ENCODE measurements at places on chromosomes 2 and 18.
A peak's percentile ranks its signal among the peaks of the same experiment; 100 is the strongest.

- no peak for DNase-seq
Observed at GRCh38 chr2:62143696-62144095, 52.2 kb upstream of the B3GNT2 start.

GRCh38 chr18:58113337-58113736, 69.3 kb downstream of the NEDD4L start:
- DNase-seq: no peak

GRCh38 chr2:235045336-235045972, 93.6 kb downstream of the SH3BP4 start:
- DNase-seq: no peak

DNA sequence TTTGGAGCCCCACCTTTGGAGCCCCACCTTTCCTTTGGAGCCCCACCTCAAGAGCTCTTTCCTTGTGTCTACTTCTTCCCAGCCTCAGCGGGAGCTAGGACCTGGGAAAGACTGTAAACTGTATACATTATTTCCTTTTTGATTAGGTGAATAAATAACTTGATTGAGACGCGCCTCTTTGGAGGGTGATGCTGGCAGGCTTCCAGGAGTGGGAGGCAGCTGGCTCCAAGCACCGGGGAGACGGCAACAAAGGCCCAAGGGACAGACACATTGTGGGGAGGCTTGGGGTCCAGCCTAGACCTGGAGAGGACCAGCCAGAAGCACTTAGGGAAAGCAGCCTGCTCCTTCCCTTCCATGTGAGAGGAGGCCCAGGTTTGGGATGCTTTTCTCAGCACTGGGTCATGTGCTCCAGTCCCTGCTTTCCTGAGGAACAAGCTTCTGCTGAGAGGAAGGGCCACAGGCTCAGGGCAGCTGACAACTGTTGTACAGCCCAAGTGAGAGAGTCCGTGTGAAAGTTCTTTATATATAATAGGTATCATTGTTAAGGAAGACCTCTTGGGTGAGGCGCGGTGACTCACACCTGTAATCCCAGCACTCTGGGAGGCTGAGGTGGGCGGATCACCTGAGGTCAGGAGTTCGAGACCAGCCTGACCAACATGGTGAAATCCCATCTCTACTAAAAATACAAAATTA, 297.2 kb upstream of the SLC14A2 start:
- DNase-seq: peak; percentile 52

DNA sequence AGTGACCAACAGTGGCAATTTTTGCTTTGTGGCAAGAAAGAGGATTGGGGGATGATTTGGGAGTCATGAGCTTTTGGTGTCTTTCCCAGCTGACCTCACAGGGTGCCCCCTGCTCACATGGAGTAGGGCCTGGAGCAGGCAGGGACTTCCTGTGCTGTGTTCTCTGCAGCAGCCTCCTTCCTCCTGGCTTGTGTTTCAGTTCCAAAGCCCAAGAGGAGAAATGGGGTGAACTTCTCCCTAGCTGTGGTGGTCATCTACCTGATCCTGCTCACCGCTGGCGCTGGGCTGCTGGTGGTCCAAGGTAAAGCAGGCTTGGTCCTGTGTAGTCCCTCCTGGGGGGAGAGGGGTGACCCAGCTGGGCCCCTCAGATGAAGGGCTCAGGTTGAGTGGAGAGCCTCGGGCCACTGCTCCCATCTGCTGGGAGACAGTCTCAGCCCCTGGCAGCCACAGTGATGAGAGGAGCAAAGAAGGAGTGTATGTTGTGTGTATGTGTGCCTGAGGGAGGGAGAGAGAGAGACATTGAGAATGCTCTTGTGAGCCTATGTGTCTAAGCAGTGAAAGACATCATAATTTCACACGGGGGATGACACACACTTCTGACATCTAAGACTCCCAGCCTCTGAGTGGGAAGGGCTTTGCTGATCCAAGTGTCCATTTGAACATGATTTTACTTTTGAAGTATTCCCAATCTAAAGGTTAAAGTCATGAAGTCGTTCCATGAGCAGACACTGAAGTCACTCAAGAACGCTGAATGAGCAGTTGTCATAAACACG, 27.2 kb downstream of the MARCO start:
- DNase-seq: no peak
